ENCODE measurements at places on chromosomes 2 and 18.

DNA sequence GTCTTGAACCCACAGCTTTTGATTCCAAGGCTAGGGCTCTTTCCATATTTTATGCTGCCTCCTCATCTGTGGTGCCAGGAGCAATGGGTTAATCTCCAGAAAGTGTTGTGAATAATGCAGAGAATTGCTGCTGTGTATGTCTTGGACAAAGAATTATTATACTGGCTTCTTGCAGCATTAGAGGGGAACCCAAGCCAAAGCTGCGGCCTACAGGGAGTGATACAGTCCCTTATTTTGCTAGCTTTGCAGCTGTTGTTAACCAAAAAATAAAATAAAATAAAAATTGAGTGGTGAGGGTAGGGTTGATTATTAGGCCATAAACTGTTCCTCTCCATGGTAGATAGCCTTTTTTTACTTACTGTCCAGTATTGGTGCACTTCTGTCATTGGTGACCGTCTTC lies 16.7 kb downstream of the WIPF1 start:
- DNase-seq, result no peak

GRCh38 chr2:29898999-29899398 lies 22.4 kb downstream of the ALK start:
- DNase-seq, result no peak

DNA sequence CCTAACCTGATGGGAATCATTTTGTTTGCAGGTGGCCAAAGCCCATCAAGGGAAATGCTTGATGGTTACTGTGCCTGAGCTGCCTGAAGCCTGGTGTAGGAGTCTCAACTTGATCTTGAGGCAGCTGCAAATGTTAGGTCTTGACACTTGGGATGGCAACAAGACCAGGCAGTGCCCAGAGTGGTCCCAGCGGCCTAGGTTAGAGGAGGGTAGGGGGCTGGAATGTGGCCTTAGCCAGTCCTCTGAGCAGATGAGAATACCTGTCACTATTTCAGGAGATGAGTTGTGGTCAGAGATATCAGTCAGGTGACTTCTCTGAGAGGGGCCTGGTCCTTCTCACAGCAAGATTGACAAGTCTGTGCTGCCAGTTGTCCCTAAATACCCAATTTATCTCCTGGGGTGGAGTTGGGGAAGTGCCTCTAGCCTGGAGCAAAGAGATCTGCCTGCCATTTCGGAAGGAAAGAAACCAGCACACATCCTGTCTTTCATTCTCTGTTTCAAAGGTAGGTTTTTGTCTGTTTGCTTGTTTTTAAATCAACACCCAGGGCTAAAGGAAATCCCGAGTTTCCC lies 13.4 kb downstream of the SPTBN1 start:
- no peak for DNase-seq

DNA sequence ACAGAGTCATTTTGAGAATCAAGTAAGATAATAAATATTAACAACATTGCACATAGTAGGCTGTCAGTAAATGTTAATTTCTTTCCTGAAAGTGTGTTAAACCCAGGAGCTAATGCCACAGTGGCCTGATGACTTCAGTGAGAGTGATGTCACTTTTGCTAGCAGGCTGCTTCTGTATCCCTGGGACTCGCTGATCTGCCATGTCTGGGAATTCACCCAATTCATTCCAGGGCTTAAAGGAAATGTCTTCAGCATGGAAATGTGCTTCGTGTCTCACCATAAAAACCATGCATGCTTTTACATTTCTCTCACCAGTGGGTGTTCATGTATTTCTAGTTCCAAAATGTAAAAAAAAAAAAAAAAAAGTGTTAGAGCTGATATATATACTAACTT lies 56.8 kb upstream of the MAPRE3 start:
- DNase-seq, result no peak

DNA sequence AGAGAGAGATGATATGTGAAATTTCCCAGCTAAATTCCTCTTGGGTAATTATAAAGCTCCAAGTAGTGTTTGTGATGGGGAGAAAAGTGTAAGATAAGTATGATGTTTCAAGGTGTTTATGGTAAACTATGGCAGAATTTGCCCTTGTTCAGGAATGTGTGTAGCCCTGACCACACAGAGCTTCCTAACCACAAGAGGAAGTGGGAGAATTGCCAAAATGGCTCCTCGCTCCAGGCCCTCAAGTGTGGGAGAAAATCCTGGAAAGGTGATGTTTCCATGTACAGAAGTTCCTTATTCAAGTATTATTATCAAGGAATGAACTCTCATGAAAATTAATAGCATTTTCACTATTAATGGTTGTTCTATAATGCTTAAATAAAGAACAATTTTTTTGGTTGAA lies 878.3 kb downstream of the TDRD15 start:
- no peak for DNase-seq

DNA sequence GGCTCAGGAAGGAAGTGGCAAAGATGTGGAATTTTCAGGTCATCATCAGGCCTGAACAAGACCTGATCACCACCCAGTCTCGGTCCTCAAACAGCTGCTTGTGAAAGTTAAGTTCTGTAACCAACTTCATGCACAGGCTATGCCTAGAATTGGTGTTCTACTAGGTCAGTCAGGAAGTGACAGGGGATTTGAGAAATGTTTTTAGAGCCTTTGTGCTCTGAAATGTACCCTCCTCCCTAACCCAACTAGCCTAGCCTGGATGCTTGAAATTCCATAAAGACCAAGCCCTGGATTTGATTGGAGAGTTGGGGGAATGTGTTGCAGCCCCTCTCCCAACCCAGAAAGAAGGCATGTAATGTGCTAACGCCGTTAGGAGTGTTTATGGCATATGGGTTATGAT lies 63.3 kb downstream of the TGOLN2 start:
- DNase-seq, result no peak

DNA sequence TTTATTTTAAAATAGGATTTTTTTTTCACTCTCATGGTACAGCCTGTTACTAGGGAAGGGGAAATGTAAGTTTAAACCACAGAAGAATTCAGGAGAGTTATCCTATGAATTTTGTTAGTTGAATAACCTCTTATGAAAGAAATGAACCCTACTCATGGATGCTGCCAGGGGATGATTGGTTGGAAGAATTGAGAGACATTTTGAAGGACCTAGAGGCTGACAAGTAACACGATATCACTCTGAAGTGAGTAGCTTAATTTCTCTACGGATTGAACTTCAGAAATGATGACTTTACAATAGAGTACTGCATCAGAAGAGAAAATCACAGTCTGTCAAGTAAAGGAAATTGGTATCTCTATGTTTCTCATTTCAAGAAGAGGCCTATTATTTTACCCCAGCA lies 1346.2 kb downstream of the SUCLG1 start:
- no peak for DNase-seq

DNA sequence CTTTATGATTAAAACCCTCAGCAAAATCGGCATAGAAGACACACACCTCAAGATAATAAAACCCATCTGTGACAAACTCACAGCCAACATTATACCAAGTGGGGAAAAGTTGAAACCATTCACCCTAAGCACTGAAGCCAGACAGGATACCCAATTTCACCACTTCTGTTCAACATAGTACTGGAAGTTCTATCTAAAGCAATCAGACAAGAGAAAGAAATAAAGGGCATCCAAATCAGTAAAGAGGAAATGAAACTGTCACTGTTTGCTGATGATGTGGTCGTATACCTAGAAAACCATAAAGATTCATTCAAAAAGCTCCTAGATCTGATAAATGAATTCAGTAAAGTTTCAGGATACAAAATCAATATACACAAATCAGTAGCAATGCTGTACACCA lies 16.4 kb upstream of the RPRD1A start:
- no peak for DNase-seq

- DNase-seq, result no peak
Observed at GRCh38 chr18:59718464-59719157, 21.4 kb upstream of the CCBE1 start.

DNA sequence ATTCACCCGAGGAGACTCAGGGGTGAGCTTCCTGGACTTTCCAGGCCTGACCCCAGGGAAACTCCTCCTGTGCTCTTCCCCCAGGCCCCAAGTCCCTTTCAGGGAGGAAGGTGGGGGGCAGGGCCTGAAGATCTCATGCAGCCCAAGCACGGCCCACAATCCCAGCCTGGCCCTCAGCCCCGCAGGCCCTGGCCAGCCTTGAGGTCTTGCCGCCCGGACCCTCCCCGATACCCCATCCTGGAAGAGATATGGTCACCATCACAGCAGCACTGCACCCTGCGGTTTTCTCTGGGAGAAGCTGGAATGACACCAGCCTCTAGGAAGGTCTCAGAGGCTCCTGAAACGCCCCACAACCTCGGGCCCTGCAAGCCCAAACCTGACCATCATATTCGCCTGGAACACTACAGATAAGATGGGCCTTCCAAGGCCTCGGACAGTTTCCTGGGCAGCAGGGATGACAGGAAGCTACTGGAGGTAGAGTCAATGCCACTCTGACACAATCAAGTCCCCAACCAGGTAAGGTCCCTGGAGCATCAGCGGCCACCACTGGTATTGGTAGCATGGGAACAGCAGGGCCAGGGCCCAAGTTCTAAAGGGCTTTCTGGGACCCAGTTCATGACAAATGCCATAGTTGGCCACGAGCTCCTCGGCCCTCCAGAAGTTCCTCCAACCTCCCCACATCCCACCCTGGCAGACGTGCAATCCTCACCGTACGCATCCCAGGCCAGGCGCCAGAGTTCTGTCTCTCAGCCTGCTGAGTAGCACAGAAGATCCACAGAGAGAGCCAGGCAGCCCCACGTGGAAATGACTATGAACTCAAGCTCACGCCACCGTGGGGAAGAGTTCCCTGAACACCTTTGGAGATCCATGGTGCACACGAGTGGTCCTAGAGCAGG lies 8.6 kb downstream of the SDC1 start:
- DNase-seq, result no peak

DNA sequence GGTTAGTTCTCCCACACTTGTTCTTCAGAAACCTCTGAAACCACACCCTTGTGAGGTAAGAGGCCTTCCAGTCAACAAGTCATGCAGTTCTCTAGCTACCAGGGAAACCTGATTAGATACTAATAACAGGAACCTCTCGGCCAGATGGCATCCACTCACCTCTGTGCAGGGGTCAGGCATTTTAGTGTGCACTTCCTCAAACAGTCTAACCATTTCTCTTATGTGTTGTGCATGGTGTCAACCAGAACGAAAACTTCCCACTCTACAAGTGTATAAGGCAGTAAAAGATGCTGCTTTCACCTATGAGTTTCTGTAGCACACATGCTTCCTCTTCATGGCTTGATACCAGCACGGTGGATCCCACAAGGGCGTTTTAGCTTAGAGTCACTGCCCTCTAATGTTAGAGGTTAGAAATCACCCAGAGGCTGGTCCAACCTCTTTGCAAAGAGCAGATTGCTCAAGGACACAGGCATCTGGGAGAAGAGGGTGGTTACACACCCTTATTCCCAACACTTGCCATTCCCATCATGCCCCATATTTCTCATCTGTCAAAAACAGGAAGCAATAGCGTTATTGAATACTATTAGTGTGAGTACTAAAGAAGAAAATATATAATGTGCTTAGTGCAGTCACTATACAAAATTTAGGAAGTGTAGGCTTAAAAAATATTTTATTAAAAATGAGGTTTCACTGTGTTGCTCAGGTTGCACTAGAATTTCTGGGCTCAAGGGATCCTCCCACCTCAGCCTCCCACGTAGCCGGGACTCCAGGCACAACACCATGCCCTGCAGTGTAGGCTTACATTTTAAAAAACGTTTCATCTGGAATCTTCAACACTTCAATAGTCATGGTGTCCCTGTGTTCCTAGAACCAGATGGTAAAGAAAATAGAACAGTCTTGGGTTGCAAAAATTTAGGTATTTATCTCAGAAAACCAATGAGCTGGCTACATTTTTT lies 34.5 kb upstream of the RAB31 start:
- DNase-seq, result no peak
